ENCODE measurements at places on chromosomes 4 and X.

GRCh38 chr4:3848323-3848722, 82.1 kb downstream of the ADRA2C start:
- no peak for DNase-seq

- no peak for DNase-seq
Measured at GRCh38 chr4:62791386-62791785, 1591.3 kb downstream of the ADGRL3 start.

DNA sequence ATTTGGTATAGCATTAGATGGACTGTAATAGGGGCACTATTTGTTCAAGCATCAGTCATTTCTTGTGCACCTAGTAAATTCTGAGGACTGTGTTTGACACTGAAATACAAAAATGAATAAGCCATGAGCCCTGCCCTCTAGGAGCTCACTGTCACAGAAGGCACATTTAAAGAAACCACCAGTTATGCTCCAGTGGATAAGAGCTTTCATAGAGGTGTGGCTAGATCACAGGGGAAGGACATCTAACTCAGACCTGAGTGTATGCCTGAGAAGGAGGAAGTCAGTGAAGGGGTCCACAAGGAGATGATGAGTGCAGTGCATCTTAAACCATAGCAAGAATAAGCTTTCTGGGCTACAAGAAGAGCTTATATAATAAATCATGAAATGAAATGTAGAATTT, 40.1 kb downstream of the BTC start:
- no peak for DNase-seq

GRCh38 chrX:49238735-49239134, 3.5 kb downstream of the CCDC22 start:
- peak; percentile 20 for DNase-seq

DNA sequence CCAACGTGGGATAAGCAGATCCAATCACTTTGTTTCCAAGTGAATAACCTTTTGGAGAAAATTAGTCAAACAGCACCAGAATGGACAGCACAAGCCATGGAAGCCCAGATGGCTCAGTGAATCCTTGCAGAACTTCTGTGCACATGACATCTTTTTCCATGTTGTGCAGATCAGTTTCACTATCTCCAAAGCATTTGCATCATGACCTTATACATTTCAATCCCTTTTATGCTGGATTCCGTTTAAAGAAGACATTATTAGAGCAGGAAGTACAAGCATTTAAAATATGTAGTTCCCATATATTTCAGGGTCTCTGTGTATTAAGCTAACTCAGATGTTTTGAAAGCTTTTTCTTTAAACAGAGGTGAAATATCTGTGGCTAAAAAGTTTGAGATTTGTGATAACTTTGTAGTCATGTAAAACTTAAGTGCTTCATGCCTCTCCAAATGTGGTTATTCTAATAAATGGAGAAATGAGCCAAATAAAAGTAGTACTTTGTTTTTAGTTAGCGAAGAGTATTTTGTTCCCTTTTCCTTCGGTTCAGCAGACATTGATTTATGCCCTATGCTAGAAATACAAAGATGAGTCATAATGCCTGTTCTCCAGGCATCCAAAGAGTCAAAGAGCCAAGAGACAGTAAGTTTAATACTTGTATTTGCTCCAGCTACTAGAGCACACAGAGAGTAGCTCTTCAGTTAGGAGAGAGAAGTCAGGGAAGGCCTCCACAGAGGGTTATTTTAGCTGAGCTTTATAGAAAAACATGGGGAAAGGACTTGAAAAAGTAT, 39.0 kb downstream of the PLAC8 start:
- peak; percentile 40 for DNase-seq

- DNase-seq: no peak
Measured at GRCh38 chr4:102612210-102612609, 111.1 kb downstream of the NFKB1 start.

DNA sequence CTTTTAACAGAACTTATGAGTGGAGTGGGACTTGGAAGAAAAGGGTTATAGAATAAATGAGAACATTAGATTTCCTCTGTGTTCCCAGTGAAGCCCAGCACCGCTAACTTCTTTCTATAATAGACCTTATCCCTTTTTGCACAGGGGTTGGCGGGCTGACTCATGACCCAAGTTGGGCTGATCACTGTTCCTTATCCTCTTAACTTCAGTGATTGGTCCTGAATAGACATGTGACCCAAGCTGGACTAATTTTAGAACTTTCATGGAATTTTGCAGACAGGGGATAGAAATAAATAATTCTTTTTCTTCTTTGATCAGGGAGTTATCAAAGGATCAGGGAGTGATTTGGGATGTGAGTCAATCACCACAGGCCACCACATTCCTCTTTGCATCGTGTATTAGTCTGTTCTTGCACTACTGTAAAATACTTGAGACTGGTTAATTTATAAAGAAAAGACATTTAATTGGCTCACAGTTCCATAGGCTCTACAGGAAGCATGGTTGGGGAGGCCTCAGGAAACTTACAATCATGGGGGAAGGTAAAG, 75.9 kb downstream of the UCHL1 start:
- DNase-seq: no peak

- no peak for DNase-seq
Measured at GRCh38 chrX:51931566-51932150, 38.2 kb downstream of the MAGED1 start.

DNA sequence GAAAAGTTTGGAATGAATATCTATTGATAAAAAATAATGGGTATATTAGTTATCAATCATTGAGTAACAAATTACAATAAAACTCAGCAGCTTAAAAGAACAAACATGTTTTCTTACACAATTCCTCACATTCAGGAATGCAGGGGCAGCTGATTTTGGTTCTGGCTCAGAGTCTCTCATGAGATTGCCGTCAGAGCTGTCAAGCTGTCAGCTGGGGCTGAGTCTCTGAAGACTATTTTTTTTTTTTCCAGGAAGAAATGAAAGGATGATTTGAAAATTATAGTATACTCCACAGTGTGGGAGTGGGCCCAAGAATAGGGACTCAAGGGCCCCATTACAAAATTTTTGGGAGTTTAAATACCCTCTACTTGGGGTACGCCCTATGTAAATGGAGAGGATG, 219.1 kb downstream of the GC start:
- DNase-seq: no peak

GRCh38 chrX:74343343-74344279, 39.6 kb downstream of the ZCCHC13 start:
- peak; percentile 90 for DNase-seq

DNA sequence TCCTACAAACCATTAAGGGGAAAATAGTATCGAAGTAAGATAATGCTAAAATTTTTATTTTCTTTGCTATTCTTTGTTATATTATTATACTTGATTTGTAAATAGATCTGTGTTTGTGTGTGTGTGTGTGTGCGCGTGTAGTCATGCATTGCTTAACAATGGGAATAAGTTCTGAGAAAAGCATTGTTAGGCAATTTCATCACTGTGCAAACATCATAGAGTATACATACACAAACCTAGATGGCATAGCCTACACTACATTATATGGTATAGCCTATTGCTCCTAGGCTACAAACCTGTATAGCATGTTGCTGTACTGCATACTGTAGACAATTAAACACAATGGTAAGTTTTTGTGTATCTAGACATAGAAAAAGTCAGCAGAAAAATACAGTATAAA, 17.1 kb downstream of the MTTP start:
- DNase-seq: no peak

DNA sequence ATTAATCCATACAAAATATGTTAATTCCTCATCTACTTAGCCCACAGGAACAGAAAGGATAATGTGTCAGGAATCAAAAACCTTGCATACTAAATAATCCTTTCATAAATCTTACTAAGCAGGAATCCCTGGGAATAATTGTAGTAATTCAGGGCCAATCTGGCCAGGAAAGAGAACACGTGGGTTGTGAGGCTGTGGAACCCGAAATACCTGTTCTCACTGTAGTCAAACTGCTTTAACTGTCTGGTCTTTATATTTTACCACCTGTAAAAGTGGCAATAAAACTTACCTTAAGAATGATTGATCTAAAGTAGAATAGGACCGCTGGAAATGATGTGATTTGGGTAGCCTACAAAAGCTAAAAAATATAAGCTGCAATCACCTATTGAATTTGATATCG, 1620.9 kb downstream of the STIM2 start:
- no peak for DNase-seq

- no peak for DNase-seq
Measured at GRCh38 chr4:100041646-100042045, 91.6 kb upstream of the H2AZ1 start.

DNA sequence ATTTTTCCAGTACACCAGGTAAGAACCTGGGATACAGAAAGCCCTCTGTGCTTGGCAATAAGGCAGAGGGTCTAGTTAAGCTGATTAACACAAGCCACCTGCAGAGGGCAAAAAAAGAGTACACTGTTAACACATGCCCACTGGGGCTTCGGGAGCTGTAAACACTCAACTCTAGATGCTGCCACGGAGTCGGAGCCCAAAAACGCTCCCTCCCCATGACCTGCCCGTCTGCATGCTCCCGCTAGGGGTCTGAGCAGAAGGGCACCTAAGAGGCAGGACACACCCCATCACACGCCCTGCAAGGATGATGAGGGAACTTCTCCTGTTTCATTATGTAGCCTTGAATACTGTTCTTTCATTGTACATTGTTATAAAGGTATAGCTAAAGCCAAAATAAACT, 715.6 kb upstream of the AADAT start:
- DNase-seq: no peak

- DNase-seq: no peak
Measured at GRCh38 chr4:6715704-6716017, 313 bp upstream of the BLOC1S4 start.

DNA sequence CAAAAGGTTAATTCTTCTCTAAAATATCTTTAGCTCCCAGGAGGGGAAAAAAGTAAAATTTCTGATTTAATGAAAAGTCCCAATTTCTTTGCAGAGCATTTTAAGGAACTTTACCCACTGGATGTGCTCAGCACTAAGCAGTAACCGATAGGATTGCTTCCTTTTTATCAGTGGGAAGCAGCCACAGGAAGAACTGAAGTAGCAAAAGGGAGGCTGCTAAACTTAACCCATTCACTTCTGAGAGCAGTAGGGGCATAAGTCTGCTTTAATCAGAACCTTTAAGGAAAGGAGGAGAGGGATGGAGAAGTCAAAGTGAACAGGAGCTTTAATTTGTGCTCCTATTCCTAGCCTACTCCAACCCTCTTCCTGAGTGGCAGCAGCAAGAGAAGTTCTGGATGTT, at the start of gene F8:
TSS of gene F8 (minus strand) at position 139 of the 400 bp plus-strand sequence. CDS start 171 bp downstream, outside the sequence.
- peak; percentile 13 for DNase-seq

- no peak for DNase-seq
Measured at GRCh38 chr4:41396214-41396613, 139.5 kb downstream of the UCHL1 start.

- DNase-seq: no peak
Measured at GRCh38 chr4:8648296-8648695, 55.7 kb downstream of the CPZ start.

- peak; percentile 20 for DNase-seq
Measured at GRCh38 chr4:2961811-2962441, 1.3 kb downstream of the NOP14 start.

- DNase-seq: no peak
Measured at GRCh38 chrX:81890521-81890920, 688.6 kb downstream of the SH3BGRL start.

DNA sequence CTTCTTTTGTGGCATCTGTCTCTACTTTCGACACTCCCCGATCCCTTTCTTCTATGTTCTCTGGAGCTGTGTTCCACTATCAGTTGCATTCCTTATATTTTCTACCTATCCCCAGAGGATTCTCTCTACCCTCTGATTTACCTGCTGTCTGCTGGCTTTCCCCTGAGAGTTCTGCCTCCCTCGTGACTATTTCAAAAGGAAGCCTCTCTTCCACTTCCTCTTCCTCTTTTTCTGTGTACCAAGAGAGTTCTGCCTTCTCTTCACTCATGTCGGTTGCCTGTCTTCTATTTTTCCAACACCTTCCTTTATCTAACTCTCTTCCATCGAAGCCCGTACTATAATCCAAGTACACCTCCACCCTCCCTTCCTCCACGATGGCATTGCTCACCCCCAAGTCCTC, 631.7 kb downstream of the SMARCA1 start:
- DNase-seq: no peak

DNA sequence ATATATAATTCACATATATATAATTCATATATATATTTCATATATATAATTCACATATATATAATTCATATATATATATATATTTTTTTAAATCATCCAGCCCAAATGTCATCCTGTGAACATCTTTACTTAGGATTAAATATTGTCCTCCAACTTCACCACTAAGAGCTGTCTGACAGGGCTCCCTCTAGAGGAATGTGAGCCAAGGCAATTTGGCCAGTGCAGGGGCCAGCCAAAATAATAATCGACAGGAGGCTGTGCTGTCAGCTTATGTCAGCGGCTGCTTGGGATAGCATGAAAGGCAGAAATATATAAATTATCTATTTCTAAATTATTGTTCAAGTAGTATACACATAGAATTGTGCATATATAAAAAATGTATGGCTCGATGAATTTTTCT, 29.5 kb downstream of the EGFL6 start:
- DNase-seq: no peak

- DNase-seq: no peak
Measured at GRCh38 chrX:150446995-150447394, 83.9 kb downstream of the MAMLD1 start.

- DNase-seq: no peak
Measured at GRCh38 chr4:121669163-121669550, 27.6 kb downstream of the ANXA5 start.

DNA sequence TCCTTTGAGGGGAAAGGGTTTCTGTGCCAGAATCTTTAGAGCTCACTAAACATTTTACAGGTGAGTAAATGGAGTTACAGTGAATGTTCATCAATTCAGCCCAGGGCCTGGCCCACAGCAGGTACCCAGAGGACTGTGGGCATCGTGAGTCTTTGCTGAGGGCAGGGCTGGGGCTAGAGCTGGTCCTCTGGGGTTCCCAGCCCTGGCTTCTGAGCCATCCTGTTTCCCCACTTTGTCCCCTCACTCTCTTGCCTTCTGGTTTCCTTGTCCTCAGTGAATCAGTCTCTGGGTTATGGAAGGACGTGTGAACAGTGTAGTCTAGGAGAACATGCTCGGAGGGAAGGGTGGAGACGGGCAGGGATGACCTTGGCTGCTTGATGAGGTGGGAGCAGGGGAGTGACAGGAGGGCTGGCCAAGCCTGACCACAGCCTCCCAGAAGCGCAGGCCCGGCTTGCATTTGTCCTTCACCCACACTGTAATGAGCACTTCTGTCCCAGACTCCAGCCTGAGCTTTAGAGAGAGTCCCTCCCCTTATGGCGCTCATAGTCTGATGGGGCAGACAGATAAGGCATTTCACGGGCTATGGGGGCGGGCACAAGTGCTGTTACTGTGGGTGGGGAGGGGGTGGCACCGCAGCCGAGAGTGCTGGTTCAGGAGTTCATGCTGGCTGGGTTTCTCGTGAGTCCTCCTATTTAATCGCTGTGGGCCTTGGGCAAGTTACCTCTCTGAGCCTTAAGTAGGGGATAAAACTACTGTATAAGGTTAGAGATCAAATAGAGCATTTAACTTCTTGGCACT, 17.3 kb downstream of the TBC1D14 start:
- no peak for DNase-seq

GRCh38 chr4:54274795-54275665, 45.9 kb downstream of the PDGFRA start:
- DNase-seq: no peak

- DNase-seq: no peak
Measured at GRCh38 chr4:102420563-102421398, 75.5 kb upstream of the SLC39A8 start.

Measured in inflammatory macrophage treated with lipopolysaccharide for 1 hour (primary cell).